GM23248 (cell line): ENCODE measurements at places on chromosomes 16 and 17.

- no peak for DNase-seq
Observed at GRCh38 chr16:23269248-23269953, 32.7 kb upstream of the SCNN1B start.

- DNase-seq, result no peak
Observed at GRCh38 chr17:39416141-39416540, 14.7 kb upstream of the FBXL20 start.

GRCh38 chr17:604765-605164 lies 109.9 kb downstream of the VPS53 start:
- DNase-seq, result peak; percentile 46

DNA sequence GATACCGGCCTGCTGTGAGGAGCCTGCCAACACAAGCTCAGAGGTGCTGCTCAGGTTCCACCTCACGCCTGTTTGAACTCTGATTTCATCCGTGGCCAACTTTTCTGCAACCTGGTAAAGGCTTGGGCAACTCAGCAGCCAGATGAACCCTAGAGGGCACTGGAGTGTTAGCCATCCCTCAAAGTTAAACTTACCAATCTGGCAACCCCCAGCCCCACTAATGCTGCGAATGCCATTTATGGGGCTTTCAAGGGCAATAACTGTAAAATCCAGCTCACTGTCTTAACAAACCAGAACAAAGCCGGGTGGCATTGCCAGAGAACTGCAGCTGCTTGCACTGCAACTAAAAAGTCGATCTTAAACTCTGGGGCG lies 105.5 kb downstream of the AXIN2 start:
- no peak for DNase-seq

DNA sequence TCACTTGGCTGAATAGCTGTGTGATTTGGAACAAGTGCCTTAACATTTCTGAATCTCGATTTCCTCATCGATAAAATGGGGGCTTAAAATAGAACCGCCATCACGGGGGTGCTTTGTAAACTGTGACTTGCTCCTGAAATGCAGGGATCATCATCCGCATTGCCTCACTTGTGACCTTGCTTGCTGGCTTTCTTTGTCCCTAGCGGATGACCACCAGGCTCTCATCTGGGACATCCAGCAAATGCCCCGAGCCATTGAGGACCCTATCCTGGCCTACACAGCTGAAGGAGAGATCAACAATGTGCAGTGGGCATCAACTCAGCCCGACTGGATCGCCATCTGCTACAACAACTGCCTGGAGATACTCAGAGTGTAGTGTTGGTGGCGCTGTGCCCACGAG lies 11.9 kb upstream of the TACO1 start:
- DNase-seq, result no peak

DNA sequence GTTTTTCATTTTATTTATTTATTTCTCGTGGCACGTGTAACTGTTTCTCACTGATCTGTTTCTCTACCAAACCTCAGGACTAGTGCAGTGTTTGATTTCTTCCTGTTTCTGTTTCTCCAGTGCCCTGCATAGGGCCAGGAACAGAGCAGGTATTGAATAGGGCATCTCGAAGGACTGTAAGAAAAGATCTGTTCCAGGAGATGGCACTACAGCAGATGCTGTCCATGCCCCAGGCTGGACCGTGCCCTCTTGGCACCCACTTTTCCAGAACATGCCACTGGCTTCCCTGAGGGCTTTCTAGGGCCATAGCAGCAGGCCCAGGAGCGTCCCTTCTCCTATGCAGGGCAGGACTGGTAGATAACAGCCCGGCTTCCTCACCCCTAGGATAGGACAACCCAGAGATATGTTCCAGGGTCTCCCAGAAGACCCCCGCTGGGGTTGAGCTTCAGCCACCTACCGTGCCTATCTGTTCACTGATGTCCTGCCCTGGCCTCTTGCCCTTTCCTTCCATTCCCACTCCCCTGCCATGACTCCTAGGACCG lies 4.4 kb downstream of the SNX20 start:
- DNase-seq, result no peak

- DNase-seq, result no peak
Observed at GRCh38 chr17:12547831-12548230, 117.9 kb upstream of the MYOCD start.

GRCh38 chr16:46817961-46818360 lies 13.0 kb downstream of the C16orf87 start:
- DNase-seq, result peak; percentile 31

DNA sequence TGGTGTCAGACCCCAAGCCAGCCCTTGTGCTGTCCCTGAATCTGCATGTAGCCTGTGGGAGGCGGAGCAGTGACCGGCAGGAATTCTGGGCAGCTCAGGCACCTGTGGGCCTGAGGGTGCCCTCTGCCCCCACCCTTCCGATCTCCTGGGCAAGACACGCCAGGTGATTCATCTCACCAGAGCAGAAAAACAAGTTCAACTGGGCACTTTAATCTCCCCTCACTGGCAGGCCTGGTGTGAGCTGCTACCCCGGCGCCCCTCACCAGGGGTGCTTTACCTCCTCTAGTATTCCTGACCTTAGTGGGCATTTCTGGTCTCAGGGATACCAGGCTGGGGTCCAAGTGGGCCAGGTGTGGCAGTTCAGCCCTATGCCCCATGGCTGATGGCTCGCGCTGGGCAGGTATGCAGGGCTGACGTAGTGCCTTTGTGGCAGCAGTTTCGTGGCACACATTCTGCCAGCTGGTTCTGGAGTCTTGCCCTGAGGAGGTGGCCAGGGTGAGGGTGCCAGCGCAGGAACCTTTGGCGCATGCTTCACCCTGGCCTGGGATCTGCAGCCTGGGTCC lies 6.0 kb downstream of the ERBB2 start:
- DNase-seq, result no peak

DNA sequence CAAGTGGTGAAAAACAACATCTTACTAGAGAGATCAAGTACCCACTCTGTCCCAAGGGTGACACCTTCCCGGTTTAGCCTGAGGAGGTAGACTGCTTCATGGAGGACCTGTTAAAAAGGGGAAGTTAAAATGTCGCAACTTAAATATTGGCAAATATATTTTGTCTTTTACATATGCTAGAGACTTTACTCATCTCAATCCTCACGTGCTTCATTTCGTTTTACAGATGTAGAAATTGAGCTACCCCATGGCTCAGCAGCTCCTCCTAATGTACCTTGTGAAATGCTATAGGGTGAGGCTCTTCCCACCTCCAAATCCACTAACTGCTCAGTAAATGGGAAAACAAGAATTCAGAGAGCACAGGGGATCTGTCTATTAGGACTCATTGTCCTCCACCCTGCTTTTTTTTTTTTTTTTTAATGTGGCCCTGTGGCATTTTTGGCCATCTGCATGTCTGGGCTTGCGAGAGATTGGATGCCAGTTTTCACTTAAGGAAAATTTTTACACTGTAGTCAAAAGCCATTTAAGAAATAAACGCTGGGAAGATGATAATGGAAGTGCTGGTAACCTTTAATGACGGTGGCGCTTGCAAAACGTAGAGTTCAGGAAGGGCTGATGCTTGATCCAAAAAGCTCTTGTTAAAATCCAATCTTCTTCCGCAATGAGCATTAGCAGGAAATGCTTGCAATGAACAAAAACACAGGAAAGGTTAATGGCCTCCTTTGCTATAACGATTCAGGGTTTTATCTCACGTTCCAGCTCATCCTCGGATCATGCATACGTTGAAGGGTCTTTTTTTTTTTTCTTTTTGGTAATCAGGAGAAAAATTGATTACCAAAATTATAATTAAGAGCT lies 39.8 kb downstream of the HSBP1 start:
- no peak for DNase-seq

DNA sequence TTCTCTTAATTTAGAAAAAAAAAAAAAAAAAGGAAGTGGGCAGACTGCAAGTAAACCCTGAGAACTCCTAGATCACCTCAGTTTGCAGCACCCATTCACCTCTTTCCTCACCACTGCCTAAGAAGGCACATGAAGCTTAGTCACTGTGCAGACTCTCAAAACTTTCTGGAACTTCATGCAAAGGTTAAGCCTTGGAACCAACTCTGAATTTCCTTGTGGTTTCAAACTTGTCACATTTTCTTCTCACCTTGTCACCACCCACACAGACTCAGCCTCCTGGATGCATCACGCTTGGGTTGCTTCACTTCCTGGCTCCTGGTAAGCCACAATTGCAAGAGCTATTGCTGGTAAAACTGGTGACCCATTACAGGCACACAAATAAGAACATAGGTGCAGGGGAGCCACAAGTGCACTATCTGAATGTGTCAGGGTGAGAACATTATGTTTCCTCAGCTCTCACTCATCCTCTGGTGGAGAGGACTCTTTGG lies 15.0 kb upstream of the CPD start:
- peak; percentile 94 for DNase-seq

DNA sequence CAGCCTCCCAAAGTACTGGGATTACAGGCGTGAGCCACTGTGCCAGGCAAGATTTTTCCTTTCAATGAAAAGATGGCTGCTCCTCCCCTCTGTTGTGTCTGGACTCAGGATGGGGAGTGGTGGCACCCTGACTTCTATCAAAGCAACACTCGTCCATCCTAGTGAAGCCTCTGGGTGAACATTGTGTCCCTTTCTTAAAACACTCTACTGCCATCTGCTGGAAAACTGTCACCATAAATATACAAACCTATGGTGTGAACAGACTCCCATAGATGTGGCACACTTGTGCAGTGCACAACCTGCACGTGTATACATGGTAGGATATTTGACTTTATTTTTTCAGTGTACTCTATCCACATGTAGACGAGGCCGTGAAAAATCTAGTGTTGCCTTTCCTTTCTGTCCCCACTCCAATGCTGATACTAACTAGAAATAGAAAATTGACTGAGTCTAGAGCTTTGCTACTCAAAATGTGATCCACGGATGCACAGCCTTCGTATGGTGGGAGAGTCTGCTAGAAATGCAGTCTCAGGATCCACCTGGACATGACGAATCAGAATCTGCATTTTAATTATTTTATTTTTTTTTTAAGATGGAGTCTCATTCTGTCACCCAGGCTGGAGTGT lies 55.9 kb upstream of the PLCG2 start:
- DNase-seq, result peak; percentile 84

DNA sequence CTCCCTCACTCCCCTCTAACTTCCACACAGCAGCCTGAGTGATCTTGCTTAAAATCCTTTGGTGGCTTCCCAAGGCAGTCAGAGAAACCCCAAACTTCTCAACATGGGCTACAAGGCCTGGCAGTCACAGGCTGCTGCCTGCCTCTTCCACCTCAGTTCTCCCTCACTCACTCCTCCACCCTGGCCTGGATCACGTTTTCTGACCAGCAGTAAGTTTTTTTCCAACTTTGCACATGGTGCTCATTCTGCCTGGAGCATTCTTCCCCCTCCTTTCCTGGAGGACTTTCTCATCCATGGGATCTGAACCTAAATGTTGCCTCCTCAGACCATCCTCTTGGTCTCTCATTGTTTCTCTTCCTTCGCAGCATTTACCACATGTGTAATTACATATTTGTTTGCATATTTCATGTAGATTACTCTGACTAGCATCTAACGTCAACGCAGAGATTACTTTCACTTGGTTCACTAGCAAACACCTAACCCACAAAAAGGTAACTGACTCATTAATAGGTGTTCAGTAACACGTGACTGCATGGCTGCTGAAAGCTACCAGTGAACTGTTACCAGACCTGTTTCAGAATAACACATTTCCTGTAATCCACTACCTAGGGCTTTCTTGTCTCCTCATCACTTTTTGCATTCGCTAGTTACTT lies 17.1 kb downstream of the GNA13 start:
- DNase-seq, result no peak

GRCh38 chr16:87457061-87457611 lies 35.7 kb downstream of the ZCCHC14 start:
- peak; percentile 81 for DNase-seq

DNA sequence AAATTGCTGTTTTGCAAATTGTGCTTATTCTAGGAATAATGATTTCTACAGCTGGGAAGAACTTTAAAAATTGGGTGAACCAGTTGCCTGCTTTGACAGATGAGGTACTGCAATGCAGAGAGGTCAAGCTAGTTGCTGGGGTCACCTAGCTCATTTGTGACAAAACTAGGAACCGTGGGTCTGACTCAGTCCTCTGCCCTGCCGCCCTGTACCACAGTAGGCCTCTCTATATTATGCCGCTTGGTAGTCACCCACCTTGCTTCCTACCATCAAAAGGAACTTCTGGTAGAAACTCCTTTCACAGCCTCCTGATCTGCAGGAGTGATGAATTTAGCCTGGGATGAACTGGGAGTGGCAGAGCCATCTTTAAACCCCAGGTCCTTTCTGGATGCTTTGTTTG lies 105.7 kb downstream of the PITPNC1 start:
- DNase-seq, result no peak

DNA sequence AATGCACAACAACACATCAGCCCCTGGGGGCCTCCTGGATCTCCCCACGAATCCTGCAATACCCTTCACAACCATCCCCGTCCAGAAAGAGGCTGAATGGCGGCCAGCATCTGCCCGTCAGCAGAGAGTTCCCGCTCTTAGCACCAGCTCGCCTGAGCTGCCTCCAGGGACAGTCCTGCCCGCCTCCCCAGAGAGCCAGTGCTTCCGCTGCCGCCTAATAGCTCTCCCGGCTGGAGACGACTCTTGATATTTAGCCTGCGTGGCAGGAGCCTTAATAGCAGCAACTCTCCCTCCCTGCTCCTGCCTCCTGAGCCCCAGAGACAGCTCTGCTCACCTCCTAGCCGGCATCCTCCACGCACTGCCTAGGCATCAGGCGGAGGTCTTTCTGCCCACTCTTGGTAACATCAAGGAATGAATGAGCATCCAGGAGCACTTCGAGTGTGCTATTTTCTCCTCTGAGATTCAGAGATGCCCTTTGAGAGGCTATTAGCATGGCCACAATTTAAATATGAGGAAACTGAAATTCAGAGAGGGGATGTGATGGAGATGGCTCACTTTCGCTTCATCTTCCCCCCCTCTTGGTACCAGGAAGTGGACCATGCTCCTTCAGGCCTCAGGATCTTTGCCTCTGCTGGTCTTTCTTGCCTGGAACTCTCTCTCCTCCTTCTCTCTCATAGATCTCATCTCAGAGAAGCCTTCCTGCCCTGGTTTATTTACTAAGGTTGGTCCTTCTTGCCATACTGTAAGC lies 67.9 kb downstream of the RAI1 start:
- no peak for DNase-seq

DNA sequence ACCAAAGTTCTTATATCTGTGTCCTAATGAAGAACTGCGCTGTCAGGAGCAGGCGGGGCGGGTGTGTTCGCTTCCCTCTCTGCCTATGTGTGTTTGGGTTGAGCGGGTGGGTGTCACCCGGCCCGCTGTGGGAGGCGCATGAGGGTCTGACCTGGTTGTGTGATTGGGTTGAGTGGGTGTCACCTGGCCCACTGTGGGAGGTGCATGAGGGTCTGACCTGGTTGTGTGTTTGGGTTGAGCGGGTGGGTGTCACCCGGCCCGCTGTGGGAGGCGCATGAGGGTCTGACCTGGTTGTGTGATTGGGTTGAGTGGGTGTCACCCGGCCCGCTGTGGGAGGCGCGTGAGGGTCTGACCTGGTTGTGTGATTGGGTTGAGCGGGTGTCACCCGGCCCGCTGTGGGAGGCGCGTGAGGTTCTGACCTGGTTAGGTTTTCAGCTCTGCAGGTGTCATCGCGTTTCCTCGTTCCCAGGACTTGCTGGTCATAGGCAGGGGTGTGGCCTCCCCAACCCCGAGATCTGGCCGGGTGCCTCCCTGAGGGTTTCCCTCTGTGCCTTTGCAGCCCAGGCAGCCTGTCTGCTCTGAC lies 69.6 kb upstream of the ZNF750 start:
- no peak for DNase-seq
